GM20000 (cell line): ENCODE measurements at places on chromosomes 12 and 14.

GRCh38 chr14:73242357-73242901, 5.1 kb downstream of the PAPLN start:
- DNase-seq, result peak; percentile 61

DNA sequence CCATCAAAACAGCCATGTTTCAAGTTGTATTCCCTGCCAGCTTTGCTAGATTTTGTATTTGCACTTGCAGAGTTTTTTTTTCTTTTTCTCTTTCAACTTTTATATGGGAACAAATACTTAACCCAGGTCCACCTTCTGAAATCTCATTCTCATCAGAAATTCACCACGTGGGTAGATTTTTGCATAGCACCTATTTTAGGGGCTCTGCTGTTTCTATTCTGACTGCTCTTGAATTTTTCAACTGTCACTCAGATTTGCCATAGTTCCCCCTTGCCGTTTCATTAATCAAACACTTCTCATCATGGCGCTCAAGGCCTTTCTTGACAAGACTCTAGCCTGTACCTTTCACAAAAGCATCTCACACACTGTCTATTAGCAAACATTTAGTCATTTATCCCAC, 767.2 kb downstream of the VRK1 start:
- no peak for DNase-seq

- peak; percentile 78 for DNase-seq
Observed at GRCh38 chr12:95790033-95790916, at the start of gene NTN4. Gene NTN4 (minus strand): TSS chr12:95790764. CDS start chr12:95790309, 455 bp downstream.

DNA sequence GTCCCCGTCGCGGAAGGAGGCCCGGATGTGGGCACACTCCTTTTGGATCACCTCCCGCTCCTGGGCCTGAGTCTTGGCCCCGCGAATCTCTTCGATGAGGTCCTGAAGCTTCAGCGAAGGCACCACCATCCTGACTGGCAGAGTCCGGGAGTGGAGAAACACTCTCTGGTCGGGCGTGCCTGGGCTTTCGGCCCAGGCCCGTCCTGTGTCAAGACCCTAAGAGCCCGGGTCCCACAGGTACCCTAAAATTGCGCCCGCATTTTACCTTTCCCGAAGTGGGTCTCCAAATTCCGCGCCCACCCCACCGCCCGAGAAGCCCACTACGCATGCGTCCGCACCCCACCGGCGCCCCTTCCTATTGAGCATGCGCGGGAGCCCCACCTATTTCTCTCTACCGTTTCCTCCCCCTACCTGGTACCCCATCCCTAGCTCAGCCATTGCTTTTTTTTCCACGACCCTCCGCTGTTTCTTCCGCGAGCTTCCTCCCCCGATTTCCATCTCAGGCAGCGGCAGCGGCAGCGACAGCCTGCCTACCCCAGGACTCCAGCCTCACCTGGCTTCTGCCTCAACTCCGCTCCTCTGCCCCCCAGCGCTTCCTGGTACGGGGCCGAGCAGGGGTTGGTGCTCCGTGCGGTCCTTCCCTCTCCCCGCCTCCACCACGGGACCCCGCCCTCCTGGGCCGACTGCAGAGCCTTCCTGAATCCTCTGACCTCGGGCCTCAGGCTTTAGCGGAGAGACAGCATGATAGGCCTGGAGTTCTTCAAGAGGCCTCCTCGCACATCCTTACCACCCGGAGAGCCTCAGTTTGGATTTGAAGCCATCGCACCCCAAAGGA, at the start of gene AP1G2:
TSS of gene AP1G2 (minus strand) at position 606 of the 835 bp plus-strand sequence. CDS start at position 129, 477 bp downstream.
- DNase-seq, result peak; percentile 90

DNA sequence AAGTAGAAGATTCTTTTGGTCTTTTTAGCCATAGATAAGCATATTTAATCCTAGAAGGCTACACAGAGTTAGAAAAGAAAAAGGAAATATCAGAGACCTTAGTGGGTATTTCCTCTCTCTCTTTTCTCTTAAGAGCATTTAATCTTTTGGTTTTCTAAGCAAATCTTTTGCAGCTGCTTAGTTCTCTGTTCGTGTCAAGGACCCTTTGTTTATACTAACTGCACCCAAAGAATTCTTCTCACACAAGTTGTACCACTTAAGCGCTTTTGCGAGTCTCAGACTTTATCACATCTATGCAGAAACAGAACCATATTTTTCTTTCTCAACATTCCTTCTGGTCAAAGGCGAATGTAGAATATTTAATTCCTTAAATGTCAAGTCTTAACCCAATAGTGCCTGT, 17.9 kb upstream of the NID2 start:
- DNase-seq, result no peak

GRCh38 chr12:119229205-119229604, 50.5 kb downstream of the HSPB8 start:
- DNase-seq, result no peak
